Activated naive CD4-positive, alpha-beta T cell treated with anti-CD3 and anti-CD28 coated beads, Interleukin-2, amount 50 U/mL, for 72 hours (primary cell): ENCODE measurements at places on chromosomes 2 and 18. TPM values are rescaled to one million over a fixed set of nuclear protein-coding genes. Genes with fewer than 3 reads are reported as not detected.

The CD8B2 gene
- 0.76 TPM for total RNA-seq

The MXD1 gene
- total RNA-seq: 20.7 TPM

The ETAA1 gene
- total RNA-seq: 11.8 TPM

GRCh38 chr2:144511226-144511810, 8.6 kb downstream of the ZEB2 start:
- no peak for DNase-seq

GRCh38 chr2:204643326-204643725, 98.1 kb downstream of the PARD3B start:
- no peak for DNase-seq

DNA sequence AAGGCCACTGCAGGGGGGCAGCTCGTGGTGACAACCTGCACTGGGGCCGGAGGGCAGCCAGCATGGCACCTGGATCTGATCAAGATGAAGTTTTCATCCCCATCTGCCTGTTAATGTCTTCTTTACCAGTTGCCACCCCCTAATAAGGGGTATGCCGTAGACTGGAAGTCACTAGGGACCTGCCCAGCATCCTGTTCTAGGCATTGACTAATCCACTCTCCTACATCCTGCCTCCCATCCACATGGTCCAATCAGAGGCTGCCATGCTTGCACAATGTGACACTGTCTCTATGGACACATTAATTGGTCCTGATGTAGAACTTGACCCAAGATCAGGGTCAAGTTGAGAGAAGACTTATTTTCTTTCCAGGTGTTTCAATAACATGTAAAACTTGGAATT, 95.1 kb upstream of the LCLAT1 start:
- no peak for DNase-seq

- no peak for DNase-seq
These were observed 31.5 kb upstream of the SCG2 start for GRCh38 chr2:223633656-223634055.

- DNase-seq: no peak
These were observed 74.3 kb downstream of the NPAS2 start for GRCh38 chr2:100894105-100894795.

- DNase-seq: no peak
These were observed 105.0 kb downstream of the LRRTM1 start for GRCh38 chr2:80199504-80199903.
